LNCaP clone FGC (cell line): ENCODE measurements at places on chromosomes 2 and 18.

DNA sequence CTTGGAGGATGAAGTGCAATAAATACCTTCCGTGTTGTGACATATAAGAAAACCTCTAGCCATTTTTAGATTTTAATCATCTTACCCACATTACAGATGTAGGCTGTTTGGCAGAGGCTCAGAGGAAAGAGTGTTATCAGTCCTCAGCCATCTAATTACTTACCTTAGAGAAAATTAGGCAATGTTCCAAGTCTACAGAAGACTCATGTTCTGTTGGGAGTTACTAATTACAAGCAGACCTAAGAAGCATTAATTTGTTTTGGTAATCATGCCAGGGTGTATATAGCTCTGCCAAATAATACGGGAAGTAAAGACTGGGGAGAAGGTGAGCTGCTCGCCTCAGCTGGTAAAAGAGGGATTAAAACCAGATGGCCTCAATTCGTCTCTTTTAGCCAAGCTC is 125.8 kb upstream of the PGAP1 start:
- DNase-seq: no peak

GRCh38 chr2:207015901-207016300 is 76.6 kb downstream of the CPO start:
- DNase-seq: no peak

- no peak for DNase-seq
These were observed 63.1 kb upstream of the MCFD2 start for GRCh38 chr2:46978723-46979122.

- DNase-seq: no peak
These were observed 35.1 kb upstream of the RASGRP3 start for GRCh38 chr2:33441235-33441810.

- no peak for DNase-seq
These were observed 34.4 kb upstream of the FZD7 start for GRCh38 chr2:201999279-201999678.

GRCh38 chr2:124024561-124025170 is 421 bp upstream of the CNTNAP5 start:
- DNase-seq: no peak

- no peak for DNase-seq
These were observed 142.2 kb downstream of the RAPGEF4 start for GRCh38 chr2:172877826-172878225.

DNA sequence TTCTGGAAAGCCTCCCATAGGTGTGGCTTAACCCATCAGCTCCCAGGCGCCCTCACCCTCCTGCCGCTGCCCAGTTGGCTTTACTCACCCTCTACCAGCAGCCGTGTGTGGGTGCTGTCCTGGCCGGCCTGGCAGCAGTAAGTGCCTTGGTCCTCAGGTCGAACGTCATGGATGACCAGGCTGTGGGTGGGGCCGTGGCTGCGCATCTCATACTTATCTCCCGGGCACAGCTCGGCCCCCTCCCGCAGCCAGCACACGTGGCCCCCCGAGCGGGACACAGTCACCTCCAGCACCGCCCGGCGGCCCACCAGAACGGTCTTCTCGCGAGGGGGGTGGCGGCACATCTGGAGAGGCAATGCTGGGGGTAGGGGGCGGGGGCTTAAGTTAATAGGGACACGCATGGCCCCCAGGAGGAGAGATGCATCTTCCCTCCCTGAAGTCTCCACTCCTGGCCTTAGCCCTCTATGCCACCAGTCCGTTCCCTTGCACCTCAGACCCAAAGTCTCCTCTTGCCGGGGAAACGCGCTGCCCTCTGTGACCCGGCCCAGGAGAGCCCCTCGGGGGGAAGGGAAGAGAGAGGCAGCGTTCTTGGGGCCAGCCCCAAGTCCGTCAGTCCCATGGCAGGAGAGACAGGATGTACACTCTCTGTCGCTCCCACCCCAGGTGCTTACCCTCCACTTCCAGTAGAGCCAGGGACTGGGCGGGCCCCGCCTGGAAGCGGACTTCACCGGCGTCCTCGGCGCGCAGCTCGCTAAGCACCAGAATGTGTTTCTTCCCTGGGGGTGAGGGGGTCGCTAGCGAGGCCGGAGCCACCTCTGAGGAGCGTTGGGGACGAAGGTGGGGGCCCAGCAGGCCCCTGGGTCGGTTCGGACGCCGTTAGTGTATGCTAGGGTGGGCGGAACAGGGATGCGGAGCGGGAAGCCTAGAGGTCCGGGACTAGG is 7.9 kb downstream of the TMEM198 start:
- no peak for DNase-seq

DNA sequence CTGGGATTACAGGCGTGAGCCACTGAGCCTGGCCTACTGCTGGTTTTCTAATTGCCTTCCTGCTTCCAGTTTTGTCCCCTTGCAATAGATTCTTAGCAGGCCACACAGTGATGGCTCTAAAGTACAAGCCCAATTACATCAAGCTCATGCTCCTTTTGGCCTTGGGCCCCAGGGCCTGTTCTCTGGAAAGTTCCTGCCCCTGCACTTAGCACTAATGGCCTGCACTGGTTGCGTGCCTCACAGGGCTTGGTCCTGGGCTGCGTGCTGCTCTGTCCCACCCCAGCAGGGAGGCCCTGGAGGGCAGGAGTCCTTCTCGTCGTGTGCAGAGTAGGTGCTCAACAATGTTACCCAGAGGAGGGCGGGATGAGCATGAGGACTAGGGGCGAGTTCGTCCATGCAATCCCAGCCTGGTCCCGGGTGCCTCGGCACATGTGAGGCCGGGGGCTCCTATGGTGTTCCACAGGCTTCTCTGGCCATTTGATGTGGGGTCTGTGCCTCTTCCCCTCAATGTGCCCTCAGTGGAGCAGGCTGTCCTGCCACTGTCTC is 51.7 kb downstream of the PDCL3 start:
- DNase-seq: no peak

- no peak for DNase-seq
These were observed 2.4 kb downstream of the C2orf42 start for GRCh38 chr2:70188460-70188859.

GRCh38 chr2:222360146-222360545 is 61.3 kb upstream of the PAX3 start:
- no peak for DNase-seq
